NCI-H748 treated with DMSO at 0.1 percent for 48 hours (cell line): ENCODE measurements at places on chromosomes 7 and 10.
A peak's percentile ranks its signal among the peaks of the same experiment; 100 is the strongest.

DNA sequence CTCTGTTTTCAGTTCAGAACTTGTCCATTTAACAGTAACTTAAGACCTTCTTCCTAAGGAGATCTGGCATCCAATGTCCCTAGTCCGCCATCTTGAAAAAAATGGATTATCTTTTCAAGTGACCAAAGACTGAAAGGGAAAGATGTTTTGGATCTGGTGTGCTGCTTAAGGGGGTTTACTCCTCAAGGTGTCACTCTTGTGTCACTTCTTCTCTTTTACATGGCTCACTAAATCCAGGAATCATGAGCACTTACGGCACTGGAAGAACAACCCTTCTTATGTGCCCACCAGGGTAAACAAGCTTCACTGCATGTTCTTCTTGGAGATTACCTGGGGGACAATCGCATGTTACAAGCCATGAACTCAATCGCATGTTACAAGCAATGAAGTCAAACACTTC lies 43.7 kb downstream of the ANXA8 start:
- DNase-seq, result no peak

- DNase-seq, result no peak
Measured at GRCh38 chr10:26391701-26392695, 46.1 kb upstream of the APBB1IP start.

DNA sequence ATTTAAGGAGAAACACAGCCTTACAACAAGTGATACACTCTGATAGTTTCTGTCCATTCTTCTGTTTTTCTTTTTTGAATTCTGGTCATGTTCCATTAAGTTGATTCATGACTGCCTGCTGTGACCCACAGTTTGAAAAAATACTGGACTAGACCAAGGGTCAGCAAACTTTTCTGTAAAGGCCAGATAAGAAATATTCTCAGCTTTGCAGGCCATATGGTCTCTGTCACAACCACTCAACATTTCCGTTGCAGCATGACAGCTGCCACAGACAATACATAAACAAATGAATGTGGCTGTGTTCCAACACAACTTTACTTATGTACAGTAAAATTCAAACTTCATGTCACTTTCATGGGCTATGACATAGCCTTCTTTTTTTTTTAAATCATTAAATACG lies 156.7 kb downstream of the PLXNA4 start:
- no peak for DNase-seq

DNA sequence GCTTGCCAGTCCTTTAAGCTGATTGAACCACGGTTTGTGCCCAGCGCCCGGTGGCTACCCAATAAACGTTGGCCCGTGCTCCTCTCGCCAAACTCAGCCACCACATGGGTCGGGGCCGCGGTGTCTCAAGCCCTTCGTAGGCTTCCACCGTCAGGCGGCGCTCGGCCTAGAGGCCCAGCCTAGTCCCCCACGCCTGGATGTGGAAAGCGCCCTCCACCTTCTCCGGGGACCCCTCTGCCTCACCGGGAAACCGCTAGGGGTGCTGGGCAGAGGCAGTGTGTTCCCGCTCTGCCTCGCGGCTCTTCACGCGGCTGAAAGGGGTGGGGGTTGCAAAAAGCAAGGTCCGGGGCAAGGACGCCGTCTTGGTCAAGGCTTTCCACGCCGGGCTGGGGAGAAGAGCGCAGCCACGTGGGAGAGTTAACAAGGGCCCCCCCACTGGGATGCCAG lies 29.8 kb downstream of the LEP start:
- DNase-seq, result no peak

DNA sequence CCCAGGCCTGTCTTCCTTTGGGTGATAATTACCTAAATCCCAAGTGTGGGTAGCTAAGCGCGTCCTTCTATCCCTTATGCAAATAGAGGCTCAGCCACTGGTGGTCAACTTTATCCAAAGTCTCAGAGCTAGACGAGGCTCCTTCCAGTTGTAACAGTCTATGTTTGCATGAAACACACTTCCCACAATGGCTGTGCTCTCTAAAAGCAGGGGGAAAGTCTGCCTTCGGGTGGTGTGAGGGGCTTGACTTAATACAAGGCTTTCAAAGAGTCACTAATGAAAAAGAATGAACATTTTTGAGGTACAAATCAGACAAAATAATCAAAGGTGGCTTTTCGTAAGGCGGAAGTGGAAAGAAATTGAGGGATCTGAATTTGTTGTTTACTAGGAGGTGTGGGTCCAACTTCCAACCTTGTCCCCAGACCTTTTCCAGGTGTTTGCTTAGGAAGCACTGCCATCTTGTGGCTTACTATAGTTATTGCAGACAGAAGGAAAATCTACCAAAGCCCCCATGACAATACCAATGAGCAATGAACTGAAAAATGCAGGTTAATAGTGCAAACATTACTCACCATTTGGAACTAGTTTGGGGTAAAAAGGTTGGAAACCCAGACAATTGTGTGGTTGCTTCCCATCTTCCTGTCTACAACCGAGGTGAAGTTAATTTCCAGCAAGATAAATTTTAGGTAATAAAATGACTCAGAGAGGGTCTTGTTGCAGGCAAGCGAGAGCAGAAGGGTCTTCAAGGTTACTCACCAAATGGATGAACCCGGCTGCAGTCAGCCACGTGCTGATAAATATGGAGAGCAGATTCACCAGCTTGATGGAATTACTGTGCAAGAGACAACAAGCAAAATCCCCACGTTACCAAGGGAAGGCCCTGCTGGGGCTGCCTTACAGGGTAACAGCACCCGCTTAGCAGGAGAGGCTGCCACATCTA lies 525.7 kb downstream of the KCNMA1 start:
- peak; percentile 12 for DNase-seq

GRCh38 chr10:129706081-129706480 lies 239.0 kb downstream of the MGMT start:
- DNase-seq, result no peak

DNA sequence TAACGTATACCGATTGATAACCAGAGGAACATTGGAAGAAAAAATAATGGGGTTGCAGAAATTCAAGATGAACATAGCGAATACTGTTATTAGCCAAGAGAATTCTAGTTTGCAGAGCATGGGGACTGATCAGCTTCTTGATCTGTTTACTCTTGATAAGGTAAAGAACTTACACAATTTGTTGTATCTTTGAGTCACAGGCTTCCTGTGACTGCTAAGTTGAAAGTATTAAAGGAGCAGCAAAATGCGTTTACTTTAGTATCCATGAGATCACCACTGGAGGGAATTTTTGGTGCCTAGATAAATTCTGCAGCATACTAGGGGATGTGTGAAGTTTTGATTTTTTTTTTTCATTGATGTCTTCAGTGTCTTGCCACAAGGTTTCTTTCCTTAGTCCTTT lies 103.6 kb downstream of the BTAF1 start:
- DNase-seq, result no peak

DNA sequence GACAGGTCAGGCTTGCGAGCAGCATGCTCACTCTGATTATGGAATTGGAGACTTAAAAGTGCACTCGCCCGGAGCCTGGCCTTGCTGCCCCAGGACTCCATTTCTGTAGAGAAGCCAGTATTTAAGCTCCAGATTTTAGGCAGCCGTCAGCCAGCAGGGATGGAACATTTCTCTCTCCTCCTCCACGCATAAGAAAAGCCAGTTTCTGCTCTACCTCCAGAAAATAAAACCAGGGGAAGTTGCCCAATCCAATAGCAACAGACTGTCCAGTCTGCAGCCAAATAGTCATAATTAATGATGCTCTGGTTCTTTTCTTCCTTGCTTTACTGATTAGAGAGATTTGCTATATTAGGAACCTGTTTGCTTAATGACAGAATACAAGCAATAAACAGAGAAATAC lies 203.2 kb downstream of the GFRA1 start:
- DNase-seq, result no peak

- DNase-seq, result no peak
Measured at GRCh38 chr10:71631007-71631861, 88.3 kb downstream of the C10orf105 start.

DNA sequence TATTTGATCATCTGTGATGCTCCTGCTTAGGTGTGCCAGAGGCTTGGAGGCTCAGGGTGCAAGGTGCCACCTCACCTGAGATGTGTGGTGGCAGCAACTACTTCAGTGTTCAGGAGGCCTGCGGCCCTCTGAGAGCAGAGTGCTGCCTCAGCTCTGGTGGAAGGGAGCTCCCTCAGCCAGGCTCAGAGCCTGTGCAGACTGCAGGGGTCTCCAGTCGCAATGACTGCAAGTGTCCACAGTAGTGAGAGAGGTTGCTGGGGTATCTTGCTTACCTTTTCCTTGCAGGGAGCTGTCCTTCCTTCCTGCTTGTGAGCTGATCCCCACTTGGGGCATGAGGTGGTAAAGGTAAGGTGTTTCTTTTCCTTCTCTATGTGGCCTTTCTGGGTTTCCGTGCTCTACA lies 131.0 kb upstream of the GAD2 start:
- no peak for DNase-seq

DNA sequence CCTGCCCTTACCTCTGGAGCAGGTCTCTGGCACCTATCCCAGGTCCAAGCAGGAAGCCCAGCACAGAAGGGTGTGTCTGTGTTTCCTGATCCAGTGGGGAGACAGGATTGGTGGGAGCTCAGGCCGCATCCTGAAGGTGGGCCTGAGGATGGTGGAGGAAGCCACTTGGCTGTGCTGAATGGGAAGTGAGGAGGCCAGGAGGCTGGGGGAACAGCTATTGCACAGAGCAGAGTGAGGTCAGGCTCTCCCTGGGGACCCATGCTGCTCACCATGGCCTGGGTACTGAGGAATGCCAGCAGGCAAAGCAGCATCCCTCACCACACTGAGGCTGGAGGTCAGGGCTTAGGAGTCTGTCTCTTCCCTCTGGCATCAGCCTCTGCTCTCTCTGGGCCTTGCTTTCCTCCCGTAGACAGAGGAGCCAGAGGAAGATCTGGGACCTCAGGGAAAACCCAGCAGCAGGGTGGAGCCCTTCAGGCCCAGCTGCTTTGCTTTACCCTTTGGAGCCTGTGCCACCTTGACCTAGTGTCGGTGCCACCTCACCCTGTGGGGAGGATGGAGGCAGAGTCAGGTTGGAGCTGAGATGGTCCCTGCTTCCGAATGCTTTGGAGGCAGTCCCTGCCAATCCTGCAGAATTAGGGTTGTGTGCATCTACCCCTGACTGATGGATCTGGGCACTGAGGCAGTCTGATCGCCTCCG lies 39.0 kb downstream of the CDH23 start:
- no peak for DNase-seq

DNA sequence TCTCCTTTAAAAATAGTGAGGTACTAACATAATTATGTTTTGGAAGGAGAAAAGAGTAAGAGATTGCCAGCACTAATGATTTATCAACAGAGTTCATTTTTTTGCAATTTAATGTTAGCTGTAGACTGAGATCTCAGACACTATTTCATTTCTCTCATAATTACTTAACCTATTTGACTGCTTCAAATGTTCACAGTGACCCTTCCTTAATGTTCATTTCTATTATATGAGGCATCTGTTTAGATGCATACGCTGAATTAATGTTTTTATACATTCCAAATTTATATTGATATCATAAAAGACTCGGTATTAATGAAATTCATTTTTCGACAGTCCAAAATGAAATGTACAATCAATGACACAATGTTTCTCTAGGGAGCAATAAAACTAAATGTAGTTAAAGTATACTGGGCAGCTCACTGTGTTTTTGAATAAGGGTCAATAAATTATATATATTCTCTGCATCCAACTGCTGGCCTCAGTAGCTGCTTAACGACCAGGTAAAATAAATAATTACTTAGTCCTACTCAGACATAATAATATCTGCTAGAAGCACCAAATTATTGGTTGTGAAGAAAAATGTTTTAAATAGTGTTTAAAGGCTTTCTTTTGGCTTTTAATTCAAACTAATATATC lies 373.4 kb downstream of the MAGI2 start:
- DNase-seq, result no peak

DNA sequence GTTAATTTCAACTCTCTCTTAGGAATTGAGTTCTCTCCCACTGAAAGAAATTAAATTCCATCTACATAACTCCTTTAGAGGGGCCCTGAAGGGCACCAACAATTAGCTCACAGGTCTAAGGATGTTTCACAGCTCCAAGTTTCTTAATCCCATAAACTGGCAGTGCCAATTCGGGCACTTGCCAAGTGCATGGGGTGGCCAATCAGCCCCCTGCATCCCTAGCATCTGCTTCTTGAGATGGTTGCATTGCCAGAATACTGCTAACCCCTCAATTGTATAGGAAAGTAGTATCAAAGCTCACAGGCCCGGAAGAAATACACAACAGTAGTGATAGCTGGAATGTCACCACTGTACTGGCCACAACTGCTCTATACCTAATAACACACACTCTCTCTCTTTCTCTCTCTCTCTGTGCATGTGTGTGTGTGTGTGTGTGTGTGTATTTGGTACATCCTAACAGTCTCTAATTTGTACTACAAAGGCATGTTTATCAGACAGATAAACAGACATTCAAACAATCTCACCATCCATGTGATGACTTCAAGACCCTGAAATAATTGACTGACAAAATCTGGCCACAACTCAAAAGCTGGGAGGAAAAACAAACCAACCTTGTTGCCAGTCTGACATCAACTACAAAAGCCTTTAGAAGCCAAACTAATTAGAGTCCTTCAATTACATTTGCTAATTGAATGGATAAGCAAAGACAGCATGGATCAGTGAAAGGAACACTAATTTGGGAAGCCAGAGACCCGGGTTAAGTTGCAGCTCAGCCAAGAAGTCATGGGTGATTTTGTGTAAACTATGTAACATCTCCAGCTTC lies 27.8 kb downstream of the HIBADH start:
- DNase-seq, result no peak
